ENCODE measurements at places on chromosomes 11 and 22.

GRCh38 chr22:50012211-50013181 lies at the start of gene IL17REL:
Gene IL17REL (minus strand): TSS chr22:50012765. CDS start chr22:50012646, 119 bp downstream.
- DNase-seq, result no peak

DNA sequence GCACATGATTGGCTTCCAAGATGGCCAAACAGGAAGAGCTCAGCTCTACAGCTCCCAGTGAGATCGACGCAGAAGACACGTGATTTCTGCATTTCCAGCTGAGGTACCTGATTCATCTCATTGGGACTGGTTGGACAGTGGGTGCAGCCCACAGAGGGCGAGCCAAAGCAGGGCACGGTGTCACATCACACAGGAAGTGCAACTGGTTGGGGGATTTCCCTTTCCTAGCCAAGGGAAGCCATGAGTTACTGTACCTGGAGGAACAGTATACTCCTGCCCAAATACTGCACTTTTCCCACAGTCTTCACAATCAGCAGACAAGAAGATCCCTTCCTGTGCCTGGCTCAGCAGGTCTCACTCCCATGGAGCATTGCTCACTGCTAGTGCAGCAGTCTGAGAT lies 131.2 kb downstream of the DLG2 start:
- DNase-seq, result no peak

- no peak for DNase-seq
Observed at GRCh38 chr11:45931739-45932138, 9.3 kb downstream of the LARGE2 start.

DNA sequence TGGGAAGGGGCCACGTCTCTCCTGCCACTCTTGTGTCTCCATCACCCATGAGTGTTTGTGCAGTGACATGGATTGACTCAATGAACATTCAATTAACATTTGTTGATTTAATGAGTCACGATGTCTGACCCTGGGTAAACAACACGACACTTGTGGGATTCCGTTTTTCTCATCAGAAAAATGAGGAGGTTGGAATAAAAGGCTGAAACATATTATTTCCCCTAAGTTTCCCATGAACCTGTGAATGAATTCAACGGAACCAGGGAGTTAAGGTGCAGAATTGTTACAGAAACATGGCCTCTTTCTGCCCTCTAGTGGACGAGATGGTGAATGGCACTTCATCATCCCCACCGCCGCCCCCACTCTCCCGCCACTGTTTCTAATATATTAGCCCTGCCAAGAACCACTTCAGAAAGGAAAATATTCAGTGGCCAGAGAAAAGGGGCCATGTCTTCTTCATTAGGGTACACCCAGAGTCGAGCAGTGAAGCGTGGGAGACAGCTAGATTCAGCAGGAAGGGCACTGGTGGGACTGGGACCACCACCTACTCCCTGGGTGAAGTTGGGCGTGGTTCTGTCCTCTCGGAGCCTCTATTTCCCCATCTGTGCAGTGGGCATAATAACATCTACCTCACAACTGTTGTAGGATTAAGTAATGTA lies 46.3 kb upstream of the SYT13 start:
- DNase-seq, result peak; percentile 16

GRCh38 chr11:20775331-20775730 lies 105.9 kb downstream of the NELL1 start:
- no peak for DNase-seq

GRCh38 chr11:38323961-38324761 lies 1726.1 kb upstream of the RAG2 start:
- DNase-seq, result peak; percentile 1

DNA sequence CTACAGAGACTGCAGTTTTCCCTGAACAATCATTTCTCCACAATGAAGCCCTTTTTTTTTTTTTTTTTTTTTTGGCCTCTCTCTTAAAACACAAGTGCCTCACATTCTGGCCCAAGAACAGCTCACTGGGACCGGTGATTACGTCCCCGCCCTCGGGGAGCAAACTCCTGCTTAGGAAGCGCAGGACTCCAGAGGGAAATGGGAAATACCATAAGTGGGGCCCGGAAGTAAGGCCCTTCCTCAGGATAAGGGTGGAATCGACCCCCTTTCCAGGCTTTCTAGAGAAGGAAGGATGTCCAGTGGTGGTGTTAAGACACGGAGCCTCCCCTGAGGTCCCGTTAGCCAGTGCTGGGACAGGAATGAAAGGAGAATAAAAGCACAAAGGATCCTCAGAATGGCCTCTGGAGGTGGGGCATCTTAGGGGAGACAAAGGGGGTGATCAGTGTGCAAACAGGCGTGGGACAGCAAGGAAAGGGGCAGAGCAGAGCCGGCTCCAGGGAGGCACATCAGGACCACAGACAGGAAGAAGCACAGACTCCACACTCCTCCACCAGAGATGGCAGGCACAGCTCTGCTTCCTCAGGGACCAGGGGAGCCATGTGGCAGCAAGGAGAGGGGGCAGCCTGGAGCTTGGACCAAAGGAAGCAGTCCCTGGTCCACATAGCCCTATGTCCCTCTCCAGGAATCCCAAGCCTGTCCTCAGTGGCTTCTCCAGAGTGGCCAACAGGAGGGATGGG lies 61.3 kb downstream of the CHST1 start:
- no peak for DNase-seq

GRCh38 chr11:57476757-57477506 lies 16.6 kb downstream of the RTN4RL2 start:
- DNase-seq, result no peak

DNA sequence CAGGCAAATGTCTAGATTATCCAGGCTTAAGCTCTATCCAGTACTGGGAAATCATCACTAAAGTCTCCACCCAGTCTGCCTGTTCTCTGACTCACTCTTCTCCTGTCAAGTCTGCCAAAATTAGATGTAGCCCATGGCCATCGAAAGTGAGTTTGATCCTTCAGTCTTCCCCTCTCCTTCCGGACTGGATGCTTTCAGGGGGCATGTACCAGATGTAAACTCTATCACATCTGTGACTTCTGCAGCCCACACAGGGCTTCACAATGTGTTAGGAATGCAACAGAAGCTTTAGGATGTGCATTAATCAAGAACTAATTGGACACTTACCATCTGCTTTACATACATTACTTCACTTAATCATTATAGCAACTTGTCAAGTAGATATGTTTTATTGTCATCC lies 12.3 kb downstream of the ME3 start:
- peak; percentile 41 for DNase-seq

GRCh38 chr22:28410050-28410816 lies 269.4 kb downstream of the TTC28 start:
- peak; percentile 71 for DNase-seq

DNA sequence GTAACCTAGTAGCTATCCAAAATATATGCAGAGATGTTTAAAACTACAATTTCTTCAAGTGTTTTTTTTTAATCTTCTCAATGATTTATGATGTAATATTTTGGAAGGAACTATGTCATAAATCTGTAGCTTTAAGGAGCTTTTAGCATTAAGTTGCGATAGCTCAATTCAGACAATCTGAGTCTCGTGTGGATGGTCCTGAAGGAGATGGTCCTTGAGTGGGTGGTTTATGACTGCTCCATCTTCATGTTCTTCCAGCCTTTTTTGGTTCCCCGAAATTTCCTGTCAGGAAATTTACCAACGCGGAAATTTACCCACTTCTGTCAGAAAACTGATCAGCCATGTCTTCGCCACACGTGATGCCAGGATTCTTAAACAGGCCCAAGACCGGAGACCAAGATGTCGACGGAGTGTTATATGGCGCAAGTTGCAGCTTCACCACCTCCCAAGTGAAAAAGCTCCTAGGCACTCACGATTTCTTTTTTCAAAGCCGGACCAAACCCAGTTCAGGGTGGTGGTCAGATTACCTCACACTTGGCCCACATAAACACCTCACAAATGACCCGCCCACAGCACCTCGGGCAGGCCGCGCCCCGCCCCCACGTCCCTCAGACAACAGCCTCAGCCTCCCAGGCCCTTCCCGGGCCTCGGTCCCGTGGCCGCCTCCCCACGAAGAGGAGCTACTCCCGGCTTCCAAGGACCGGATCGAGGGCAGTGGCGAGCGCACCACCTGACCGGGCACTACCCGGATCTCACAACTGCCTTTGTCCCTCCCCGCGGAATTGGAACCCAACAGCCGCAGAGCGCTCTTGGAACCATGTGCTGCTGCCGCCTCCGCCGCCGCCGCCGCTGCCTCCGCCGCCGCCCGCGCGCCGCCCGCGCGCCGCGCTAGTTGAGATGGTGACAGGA lies at the start of gene MORC2:
TSS of gene MORC2 (minus strand) at position 760 of the 909 bp plus-strand sequence. CDS start 885 bp downstream, outside the sequence.
- DNase-seq, result peak; percentile 58

- DNase-seq, result no peak
Observed at GRCh38 chr11:68891351-68891948, 12.2 kb downstream of the MRPL21 start.

- peak; percentile 42 for DNase-seq
Observed at GRCh38 chr11:11946180-11946579, 62.2 kb downstream of the DKK3 start.

DNA sequence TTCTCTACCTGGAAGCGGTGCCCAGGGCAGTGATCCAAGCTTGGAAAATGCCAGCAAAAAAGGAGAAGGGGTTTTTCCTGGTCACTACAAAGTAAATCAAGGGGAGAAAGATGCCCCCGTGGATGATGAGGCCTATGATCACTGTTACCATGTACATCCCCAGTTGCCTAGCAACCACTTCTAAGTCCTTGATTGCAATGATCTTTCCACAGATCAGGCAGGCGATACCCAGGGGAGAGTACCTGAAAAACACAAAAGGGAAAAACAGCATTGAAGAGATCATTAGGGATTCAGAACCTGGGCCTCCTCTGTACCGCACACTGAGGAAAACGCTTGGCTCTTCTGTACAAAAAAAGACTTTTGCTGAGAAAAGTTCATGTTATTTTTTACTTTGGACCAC lies 127.1 kb downstream of the SLC1A2 start:
- DNase-seq, result no peak

DNA sequence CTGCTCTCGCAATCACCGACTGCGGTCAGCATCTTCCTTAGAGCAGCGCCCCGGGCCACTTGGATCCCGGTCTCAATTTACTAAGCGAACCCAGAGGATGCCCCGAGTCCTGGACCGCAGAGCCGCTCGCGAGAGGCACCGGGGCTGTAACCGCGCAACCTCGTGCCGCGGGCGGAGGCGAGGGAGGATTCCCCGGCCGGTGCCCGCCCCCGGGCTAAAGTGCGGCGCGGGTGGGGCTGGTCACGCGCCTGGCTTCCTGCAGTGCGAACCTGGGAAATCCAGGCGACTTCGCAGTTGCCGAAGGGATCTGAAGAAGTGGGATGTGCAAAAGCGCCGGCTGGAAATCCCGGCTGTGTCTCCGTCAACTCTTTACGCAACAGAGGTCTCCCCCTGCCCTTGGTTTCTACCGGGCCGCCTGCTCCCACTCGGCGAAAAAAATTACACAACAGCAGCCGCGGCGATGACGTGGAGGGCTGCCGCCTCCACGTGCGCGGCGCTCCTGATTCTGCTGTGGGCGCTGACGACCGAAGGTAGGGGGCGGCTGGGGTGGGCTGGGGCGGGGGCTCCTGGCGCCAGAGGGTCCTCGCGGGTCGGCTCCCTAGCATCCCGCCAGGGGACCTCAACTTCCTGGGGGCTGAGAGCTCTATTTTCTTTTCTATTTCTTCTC lies at the start of gene NCR3LG1:
TSS of gene NCR3LG1 (plus strand) at position 291 of the 667 bp plus-strand sequence. CDS start at position 461, 170 bp downstream.
- DNase-seq, result peak; percentile 85

DNA sequence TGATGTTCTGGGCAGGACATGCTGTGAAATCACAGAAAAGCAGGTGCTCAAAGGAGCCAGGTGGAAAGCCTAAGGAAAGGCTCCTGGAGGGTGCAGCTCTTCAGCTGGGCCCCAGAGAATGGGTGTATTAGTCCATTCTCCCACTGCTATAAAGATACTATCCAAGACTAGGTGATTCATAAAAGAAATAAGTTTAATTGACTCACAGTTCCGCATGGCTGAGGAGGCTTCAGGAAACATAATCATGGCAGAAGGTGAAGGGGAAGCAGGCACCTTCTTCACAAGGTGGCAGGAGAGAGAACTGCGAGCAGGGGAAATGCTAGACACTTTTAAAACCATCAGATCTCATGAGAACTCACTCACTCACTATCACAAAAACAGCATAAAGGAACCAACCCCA lies 43.1 kb upstream of the DEUP1 start:
- DNase-seq, result no peak

DNA sequence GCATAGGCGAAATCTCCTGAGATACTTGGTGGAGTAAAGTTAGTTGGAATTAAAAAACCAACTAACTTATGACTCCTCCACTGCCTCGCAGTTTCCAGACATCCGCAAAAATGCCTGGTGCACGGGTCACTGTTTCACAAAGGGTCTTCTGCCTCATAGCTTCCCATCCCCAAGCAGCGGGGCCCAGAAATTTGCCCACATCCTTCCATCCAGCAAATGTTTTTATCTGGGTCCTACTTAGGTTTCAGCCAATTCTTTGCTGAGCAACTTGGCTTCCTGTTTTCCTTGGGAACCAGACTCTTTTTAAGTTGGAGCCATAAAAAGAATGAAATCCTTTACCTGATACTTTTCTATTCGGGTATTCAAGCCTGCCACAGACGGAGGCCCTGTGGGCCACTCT lies 36.2 kb downstream of the FZD4 start:
- DNase-seq, result no peak

DNA sequence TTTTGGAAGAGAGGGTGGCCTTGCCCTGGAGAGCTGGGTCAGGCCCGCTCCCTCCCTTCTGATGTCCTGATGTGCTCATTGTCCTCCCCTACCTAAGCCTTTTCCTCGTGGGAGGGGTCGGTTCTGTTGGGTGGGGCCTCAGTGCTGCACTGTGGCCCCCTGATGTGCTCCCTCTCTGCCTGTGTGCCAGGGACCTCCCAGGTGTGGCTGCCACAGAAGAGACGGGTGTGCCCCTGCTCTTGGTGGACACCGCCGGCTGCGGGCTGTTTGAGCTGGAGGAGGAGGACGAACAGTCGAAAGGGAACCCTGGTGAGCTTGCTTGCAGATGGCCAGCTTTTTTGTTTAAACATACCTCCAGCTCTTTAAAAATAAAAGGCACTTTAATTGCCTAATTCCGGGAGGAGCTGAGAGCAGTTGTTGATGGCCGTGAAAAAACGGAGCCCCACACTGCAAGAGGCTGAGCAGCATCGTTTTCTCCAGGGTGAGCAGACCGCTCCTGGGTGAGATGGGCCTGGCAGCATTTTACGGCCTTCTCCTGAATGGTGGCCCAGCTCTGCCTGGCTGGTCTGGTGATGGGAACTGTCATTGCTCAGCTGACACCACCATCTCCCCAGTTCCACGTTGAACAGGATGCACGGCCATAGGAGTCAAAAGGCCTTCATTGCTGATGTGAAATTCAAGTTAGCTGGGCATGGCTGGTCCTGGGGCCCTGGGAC lies 30.1 kb downstream of the IGHMBP2 start:
- no peak for DNase-seq

DNA sequence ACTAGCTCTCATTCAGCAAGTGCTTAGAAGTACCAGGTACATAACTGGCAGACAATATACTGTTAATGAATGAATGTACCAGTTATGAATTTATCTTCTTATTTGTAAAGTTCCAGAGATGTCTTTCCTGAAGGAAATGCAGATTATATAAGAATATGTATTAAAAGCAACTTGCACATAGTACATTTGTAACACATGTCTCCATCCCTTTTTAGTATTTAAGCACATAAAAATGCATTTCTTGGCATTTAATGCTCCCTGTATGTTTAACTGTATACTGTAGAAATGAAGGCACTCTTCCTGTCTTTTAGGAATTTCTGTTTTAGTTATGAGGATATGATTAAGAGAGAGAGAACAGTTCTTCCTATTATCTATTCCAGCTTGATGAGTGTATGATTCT lies 241.3 kb downstream of the NELL1 start:
- no peak for DNase-seq

GRCh38 chr11:110447343-110447742 lies 17.6 kb downstream of the FDX1 start:
- no peak for DNase-seq

GRCh38 chr11:102760344-102761035 lies 19.9 kb downstream of the MMP10 start:
- DNase-seq, result peak; percentile 98

GRCh38 chr11:16356057-16356760 lies at the start of gene SOX6:
Gene SOX6 (minus strand): TSS chr11:16356546. CDS start chr11:16341248, 15,298 bp downstream.
- peak; percentile 76 for DNase-seq

- no peak for DNase-seq
Observed at GRCh38 chr22:36457688-36458450, 23.6 kb downstream of the TXN2 start.
